ENCODE measurements at places on chromosomes 2 and 18.

DNA sequence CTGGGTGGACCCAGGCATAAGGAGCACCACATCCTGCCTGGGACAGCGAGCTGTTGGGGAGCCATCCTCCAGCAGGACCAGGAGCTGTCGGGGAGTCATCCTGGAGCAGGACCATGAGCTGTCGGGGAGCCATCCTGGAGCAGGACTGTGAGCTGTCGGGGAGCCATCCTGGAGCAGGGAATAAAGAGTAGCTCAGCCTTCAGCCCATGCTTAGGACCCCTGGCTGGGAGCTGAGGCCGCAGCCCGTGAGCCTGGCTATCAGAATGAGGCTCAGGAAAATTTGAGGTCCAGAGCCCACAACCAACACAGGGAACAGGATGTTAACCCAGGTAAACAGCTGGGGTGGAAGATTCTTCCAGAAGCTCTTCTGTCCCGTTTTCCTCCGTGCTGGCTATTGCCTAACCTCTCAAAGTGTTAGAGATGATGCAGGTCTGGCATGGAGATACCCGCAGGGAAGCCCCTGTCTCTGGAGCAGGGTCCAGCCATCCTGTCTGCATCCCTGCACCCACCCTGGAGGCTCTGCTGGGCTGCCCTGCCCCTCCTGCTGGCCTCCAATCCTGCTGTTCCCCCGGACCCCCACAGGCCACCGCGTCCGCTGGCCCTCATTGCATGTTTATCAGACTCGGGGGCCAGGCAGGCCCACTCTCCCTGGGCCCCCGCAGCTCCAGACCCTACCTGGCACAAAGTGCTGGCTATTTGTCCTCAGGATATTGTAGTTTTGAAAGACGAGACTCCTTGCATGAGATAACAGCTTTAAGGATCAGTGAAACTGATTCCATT lies 243.5 kb upstream of the MYT1L start:
- DNase-seq = no peak

- no peak for DNase-seq
These were observed 39.1 kb upstream of the PPP1R1C start for GRCh38 chr2:181946444-181947127.

GRCh38 chr2:198343471-198343870 lies 539.1 kb downstream of the PLCL1 start:
- DNase-seq = no peak

GRCh38 chr2:39922679-39923405 lies 143.8 kb upstream of the THUMPD2 start:
- DNase-seq = no peak

DNA sequence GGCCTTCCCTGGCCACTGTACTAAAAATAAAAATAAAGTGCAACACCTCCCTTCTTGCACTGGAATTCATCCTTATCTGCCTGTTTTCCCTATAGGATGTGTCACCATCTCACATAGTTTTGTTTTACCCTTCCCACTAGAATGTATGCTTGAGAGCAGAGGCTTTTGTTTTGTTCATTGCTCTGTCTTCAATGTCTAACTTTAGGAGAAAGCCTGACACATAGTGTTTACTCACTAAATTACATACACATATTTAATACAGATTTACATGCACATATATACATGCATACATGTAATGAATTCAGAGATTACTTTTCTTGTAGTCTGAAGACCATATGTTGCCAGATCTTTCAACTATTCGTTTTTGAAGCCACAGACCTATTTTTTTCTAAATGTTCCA lies 23.0 kb downstream of the CD302 start:
- no peak for DNase-seq

GRCh38 chr18:58603375-58604067 lies 25.4 kb downstream of the ALPK2 start:
- no peak for DNase-seq

GRCh38 chr2:121608367-121608766 lies 40.9 kb downstream of the CLASP1 start:
- DNase-seq = no peak

GRCh38 chr18:6639305-6639704 lies 90.2 kb upstream of the ARHGAP28 start:
- no peak for DNase-seq

DNA sequence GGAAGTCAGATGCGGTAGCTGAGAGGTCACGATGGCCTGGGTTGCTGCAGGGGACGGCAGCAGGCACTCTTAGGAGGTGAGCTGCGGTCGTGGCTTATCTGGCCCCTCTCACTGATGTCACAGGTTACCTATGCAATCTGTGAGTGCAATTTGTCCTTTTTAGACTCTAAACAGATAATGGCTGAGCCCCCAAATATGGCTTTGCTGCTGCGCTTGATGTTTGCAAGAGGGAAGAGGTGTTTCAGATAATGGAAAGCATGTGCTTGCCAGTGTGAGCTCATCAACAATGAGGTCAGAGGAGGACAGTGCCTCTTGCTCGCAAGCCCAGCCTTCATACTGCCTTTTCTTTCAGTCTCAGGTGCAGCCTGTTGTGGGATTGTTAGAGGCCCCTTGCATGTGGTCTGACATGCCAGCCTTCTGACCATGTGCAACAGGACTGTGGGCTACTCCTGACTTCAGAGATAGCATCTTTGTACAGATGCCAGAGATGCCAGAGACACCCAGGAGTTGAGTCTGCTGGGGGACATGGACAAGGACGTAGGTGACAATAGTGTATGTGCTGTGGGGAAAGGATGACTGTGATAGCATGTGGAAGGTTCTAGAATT lies 151.3 kb downstream of the TANC1 start:
- DNase-seq = no peak

GRCh38 chr2:48283586-48284269 lies 246.2 kb upstream of the STON1 start:
- no peak for DNase-seq

GRCh38 chr2:144477957-144478311 lies 42.0 kb downstream of the ZEB2 start:
- DNase-seq = no peak

DNA sequence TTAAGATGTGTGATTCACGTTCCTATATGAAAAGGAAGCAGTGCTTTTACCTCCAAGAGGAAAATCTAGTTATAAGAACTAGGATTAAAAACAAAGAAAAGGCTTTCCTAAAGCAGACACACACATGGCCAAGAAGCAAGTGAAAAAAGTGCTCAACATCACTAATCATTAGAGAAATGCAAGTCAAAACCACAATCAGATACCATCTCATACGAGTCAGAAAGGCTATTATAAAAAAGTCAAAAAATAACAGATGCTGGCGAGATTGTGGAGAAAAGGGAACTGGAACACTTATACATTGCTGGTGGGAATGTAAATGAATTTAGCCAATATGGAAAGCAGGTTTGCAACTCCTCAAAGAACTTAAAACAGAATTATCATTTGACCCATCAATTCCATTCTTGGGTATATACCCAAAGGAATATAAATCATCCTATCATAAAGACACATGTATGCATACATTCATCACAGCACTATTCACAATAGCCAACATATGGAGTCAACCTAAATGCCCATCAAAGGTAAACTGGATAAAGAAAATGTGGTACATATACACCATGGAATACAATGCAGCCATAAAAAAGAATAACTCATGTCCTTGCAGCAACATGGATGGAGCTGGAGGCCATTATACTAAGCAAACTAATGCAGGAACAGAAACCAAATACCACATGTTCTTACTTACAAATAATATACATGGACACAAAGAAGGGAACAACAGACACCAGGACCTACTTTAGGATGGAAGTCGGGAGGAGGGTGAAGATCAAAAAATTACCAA lies 285.3 kb downstream of the RAD51AP2 start:
- no peak for DNase-seq

GRCh38 chr18:57210107-57210715 lies 63.3 kb downstream of the BOD1L2 start:
- no peak for DNase-seq

DNA sequence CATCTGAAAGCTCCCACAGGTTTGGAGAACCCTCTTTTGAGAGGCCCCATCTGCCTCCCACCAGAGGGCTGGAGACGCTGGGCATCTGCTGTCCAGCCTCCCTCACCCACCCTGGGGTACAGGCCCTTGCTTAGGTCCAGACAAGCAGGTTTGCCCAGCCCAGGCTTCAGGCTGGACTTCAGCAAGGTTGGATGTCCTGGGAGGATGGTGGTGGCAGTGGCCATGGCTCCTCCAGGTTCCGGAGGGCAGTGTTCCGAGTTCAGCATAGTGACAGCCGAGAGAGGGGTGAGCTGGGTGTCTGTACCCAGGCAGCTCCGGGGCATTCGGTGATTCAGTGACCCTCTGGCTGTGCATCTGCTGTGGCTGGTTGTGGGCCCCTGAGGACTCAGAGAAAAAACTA lies 58.2 kb upstream of the HDAC4 start:
- no peak for DNase-seq

- no peak for DNase-seq
These were observed 1.5 kb downstream of the CTDSP1 start for GRCh38 chr2:218400930-218401881.

Data from stimulated activated CD4-positive, alpha-beta T cell treated with anti-CD3 and anti-CD28 coated beads, Interleukin-1b, Interleukin-23, amount 100 ng/mL, for 1 hour (primary cell).